ENCODE measurements at places on chromosomes 1 and 21.

DNA sequence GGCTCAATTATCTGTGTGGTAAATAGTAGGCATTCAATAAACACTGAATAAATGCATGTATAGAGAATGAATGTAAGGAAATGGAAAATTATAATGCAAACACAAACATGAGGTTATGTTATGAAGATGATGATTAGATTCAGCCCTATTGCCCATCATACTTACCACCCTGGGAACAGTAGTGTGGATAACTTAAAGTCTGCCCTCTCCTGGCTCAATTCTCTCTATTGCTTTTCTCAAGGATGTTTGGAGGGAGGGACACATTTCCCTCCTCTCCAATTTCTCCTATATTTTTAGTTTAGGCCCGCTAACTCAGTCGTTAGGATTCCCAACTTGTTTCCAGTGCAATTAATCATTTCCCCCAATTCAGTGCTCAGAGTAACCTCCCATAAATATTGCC lies 101.5 kb upstream of the TNR start:
- DNase-seq = no peak

- no peak for DNase-seq
Observed at GRCh38 chr1:179824265-179824664, 53.3 kb downstream of the TOR1AIP2 start.

DNA sequence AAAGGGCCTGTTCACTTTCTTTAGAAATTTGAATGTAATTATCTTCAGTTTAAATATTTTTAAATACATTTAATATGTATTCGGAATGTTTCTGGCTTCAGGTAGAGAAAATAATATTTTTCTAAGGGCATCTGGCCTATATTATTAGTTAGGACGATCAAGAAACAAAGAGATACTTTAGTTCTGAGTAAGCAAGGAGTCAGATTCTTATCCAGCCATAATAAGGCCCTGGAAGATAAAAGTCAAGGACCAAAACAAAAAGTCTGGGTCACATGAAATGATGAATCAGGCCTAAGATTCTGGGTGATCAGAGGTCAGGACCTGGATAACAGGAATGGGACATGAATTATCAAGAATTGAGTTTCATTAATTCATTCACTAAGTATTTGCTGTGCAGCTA lies 6.3 kb downstream of the PHC2 start:
- no peak for DNase-seq

- no peak for DNase-seq
Observed at GRCh38 chr21:37368541-37369279, 2.1 kb downstream of the DYRK1A start.

All from activated effector memory CD4-positive, alpha-beta T cell treated with Interleukin-2 at 50 U/mL for 16 hours (primary cell).